ENCODE measurements at places on chromosomes 4 and X. TPM values are rescaled to one million over a fixed set of nuclear protein-coding genes. Genes with fewer than 3 reads are reported as not detected.

Gene SH2D1A
- total RNA-seq = not detected

- no peaks in the 10 kb centered on the region for H3K36me3 ChIP-seq
- DNase-seq = peak; percentile 85
Measured at GRCh38 chrX:141945426-141945825, 41.7 kb downstream of the MAGEC1 start.

GRCh38 chrX:107451731-107452130 lies 2.3 kb downstream of the FRMPD3 start:
- H3K27ac ChIP-seq = no peak overlapping the region
- H3K27me3 ChIP-seq = peaks cover 10% of the 10 kb centered on the region
- H3K36me3 ChIP-seq = no peaks in the 10 kb centered on the region

GRCh38 chr4:55251342-55251741 lies 94.7 kb upstream of the SRD5A3 start:
- H3K27me3 ChIP-seq = no peaks in the 10 kb centered on the region
- no peaks in the 10 kb centered on the region for H3K4me1 ChIP-seq
- H3K27ac ChIP-seq = no peak overlapping the region
- H3K4me3 ChIP-seq = no peak overlapping the region
- no peaks in the 10 kb centered on the region for H3K36me3 ChIP-seq

DNA sequence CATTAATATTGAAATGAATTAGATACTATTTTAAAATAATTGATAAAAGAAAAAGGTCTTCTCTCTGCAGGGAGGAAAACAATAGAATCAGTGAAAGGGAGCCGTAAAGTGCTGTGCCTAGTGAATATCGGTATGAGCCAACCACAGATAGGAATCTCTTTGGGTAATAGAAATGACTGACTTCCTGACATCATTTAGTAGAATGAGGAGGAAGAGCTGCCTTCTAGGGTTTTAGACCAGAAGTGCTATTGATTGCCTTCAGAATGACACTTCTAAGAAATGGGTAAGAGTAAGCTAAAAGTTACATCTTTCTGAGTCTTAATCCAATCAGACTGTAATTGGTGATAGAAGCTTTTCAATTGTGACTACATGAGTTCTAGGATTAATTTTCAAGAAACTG lies 134.0 kb upstream of the MAP9 start:
- H3K36me3 ChIP-seq = no peaks in the 10 kb centered on the region
- H3K27ac ChIP-seq = no peak overlapping the region
- H3K4me3 ChIP-seq = no peak overlapping the region
- H3K4me1 ChIP-seq = no peaks in the 10 kb centered on the region
- no peaks in the 10 kb centered on the region for H3K27me3 ChIP-seq
- no peak for DNase-seq

DNA sequence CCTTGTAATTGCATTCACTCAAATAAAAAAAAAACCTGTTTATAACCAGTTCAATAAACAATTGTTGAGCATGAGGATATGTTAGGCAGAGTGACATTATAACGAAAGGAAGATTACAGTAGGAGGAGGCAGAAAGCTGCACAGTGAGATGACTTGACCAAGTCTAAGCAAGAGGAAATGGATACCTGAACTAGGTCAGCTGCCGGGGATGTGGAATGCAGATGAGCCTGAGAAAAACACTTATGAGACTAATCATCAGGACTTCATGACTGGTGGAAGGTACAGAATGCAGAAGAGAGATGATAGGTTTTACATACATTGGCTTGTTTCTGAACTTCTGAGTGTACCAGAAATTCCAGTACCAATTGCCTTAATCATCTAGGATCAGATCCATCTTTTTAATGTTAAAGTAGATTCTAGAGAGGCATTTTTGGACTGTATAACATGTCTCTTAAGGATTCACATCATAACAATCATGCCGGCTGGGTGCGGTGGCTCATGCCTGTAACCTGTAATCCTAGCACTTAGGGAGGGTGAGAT lies 208.1 kb upstream of the PPP3CA start:
- no peaks in the 10 kb centered on the region for H3K27me3 ChIP-seq
- no peak for DNase-seq
- H3K4me3 ChIP-seq = no peak overlapping the region
- no peaks in the 10 kb centered on the region for H3K36me3 ChIP-seq
- H3K27ac ChIP-seq = no peak overlapping the region
- H3K4me1 ChIP-seq = no peaks in the 10 kb centered on the region

GRCh38 chr4:169201222-169202144 lies 69.3 kb downstream of the SH3RF1 start:
- H3K4me3 ChIP-seq = no peak overlapping the region
- H3K36me3 ChIP-seq = no peaks in the 10 kb centered on the region
- DNase-seq = no peak
- H3K27me3 ChIP-seq = no peaks in the 10 kb centered on the region
- H3K27ac ChIP-seq = peak overlapping the region; percentile 26

Gene LANCL3
- 0.26 TPM for total RNA-seq

GRCh38 chr4:37682701-37683401 lies 3.3 kb downstream of the RELL1 start:
- DNase-seq = no peak
- H3K4me1 ChIP-seq = peaks cover 10% of the 10 kb centered on the region
- no peak overlapping the region for H3K27ac ChIP-seq
- H3K27me3 ChIP-seq = no peaks in the 10 kb centered on the region

GRCh38 chr4:921830-922331 lies 10.2 kb downstream of the GAK start:
- H3K4me1 ChIP-seq = no peaks in the 10 kb centered on the region
- DNase-seq = no peak

DNA sequence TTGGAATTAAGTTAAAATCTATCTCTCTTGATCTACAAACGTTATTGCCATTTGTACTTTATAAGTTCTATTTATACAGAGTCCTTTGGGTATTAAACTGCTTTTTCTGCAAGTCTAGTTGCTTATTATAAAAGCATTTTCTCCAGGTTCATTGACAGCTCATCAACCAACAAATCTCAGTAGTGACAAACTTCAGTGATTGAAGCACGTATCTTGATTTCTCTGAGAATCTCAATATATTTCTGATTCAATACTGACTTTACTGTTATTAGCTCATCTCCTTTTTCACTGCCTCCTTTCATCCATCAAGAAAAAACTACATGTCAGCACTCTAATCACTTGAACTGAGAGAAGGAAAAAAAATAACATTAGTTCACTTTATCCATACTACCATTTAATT lies 630.2 kb downstream of the ARAP2 start:
- H3K4me3 ChIP-seq = no peak overlapping the region
- no peaks in the 10 kb centered on the region for H3K36me3 ChIP-seq
- no peak overlapping the region for H3K27ac ChIP-seq
- no peaks in the 10 kb centered on the region for H3K27me3 ChIP-seq
- no peak for DNase-seq

DNA sequence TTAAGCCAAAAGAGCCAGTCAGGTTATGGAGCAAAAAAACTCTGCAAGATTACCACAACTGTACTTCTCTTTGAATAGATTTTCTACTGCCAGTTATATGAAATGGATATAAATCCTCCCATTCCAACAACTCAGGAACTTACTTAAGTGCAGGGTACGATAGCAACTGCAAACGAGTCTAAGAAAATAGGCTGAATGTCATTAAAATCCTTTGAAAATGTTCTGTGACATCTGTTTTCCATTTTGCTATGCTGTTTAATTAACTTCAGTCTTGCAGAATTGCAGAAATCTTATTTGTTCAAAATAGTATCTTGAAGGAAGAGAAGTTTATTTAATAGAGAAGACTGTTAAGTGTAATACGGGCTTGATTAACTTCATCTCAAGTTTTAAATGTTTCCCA lies 243.8 kb downstream of the PALLD start:
- no peaks in the 10 kb centered on the region for H3K27me3 ChIP-seq
- no peaks in the 10 kb centered on the region for H3K36me3 ChIP-seq
- H3K27ac ChIP-seq = no peak overlapping the region
- no peak overlapping the region for H3K4me3 ChIP-seq

Gene PAGE2B
- total RNA-seq = not detected

DNA sequence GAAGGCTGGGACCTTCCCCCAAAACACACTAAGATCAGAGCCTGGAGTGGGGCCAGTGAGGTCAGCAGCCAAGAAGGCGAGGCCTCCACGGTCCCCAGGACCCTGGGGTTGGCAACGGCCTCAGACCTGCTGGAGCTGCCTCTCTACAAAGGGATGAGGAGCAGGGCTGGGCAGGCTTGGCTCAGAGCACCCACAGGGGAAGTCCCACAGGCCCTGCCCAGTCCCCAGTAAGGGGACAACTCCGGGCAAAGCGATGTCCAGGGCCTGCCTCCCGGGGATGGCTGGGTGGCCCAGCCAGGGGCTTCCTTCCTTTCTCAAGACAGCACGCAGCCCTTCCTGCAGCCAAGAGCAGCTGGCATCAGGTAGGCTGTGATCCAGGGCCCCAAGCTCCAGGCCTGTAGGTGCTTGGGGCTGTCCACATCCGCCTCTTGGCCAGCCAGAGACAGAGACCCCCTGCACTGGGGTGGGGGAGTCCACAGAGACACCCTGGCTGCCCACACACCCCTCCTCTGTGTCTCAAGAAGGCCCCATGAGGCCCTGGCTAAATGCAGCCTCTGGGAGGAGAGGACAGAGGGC lies 5.7 kb downstream of the MXD4 start:
- H3K36me3 ChIP-seq = no peaks in the 10 kb centered on the region
- H3K27ac ChIP-seq = no peak overlapping the region
- no peak overlapping the region for H3K4me3 ChIP-seq
- H3K27me3 ChIP-seq = no peaks in the 10 kb centered on the region

Gene OTUD6A
- total RNA-seq = not detected

DNA sequence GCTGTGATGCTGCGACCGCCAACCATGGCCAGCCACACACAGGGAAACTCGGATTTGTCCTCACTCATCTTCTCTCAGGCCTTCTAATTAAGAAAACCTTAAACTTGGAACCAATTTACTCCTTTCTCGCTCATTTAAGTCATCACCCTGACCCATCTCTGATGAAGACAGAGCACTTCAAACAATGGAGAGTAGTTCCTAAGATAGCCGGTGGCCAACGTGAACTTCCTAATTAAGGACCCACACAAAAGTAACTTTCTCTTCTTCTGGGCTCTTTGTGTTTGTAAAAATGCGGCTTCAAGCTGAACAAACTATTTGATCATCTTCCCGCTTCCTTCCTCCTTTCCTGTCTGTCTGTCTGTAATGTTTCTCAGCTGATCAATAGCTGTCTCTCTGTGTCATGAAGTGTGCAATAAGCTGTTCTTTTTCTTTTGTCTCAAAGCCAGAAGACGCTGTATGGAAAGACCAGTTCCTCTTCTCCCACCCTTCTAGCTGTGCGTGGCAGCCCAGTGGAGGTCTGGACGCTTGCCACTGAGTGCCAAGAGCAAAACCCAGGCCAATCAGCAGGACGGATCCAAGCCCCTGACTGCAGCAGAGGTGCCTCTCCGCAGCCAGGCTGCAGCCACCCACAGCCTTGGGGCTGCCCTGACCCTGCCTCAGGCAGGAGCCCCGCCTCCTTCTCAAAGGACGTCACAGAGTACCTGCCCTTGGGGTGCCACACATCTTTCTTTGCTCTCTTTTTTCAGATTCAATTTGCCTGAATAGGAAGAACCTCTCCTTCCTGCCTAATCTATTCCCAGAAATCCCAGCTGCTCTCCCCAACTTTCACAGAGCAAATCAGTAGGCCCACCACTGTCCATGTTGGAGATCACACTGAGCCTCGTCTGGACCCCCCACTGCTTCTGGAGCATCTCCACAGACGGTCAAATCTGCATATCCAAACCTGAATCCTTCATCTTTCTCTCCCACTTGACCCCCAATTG lies 59.3 kb downstream of the MAML3 start:
- H3K4me3 ChIP-seq = peak overlapping the region; percentile 43
- no peaks in the 10 kb centered on the region for H3K27me3 ChIP-seq
- H3K27ac ChIP-seq = peak overlapping the region; percentile 98

DNA sequence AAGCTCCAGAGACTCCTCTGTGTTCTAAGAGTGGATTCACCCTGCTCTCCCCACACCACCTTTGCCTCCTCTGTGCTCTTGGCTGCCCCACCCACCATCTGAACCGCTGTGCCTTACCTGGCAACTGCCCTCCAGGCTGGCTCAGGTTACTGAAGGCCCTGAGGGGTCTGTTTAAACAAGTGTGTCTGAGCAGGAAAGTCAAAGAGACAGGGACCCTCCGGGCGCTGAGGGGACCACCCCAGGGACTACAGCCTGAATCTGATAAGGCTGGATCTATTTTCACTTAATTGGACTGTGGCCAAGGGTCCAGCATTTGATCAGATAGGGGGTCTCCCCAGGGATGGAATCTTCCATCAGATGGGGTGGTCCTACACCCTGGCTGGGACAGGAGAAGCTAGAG lies 10.4 kb upstream of the MSX1 start:
- no peaks in the 10 kb centered on the region for H3K36me3 ChIP-seq
- no peaks in the 10 kb centered on the region for H3K27me3 ChIP-seq
- no peaks in the 10 kb centered on the region for H3K4me1 ChIP-seq
- DNase-seq = no peak
- no peak overlapping the region for H3K4me3 ChIP-seq
- H3K27ac ChIP-seq = no peak overlapping the region

GRCh38 chrX:21740329-21741274 lies 17.3 kb downstream of the SMPX start:
- H3K4me3 ChIP-seq = no peak overlapping the region
- H3K4me1 ChIP-seq = no peaks in the 10 kb centered on the region
- H3K27me3 ChIP-seq = no peaks in the 10 kb centered on the region
- DNase-seq = no peak
- no peaks in the 10 kb centered on the region for H3K36me3 ChIP-seq
- H3K27ac ChIP-seq = no peak overlapping the region

DNA sequence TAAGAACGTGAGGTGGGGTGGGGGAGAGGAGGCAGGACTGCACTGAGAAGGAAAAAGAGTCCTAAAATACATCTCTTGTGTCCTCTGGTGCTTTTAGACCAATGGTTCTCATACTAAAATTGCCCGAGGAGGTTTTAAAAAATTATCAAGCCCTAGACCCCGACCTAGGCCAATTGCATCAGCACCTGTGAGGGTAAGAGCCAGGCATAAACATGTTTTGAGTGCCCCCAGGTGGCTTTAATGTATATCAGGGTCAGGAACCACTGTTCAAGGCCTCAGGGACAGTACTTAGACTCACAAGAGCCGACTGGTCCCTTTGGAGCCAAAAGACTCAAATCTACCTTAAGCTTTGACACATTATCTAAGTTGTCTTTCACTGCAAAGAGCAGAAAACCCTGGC lies 37.5 kb upstream of the TMEM150C start:
- no peaks in the 10 kb centered on the region for H3K36me3 ChIP-seq
- H3K27ac ChIP-seq = no peak overlapping the region
- no peak overlapping the region for H3K4me3 ChIP-seq
- H3K27me3 ChIP-seq = peaks cover 24% of the 10 kb centered on the region
- DNase-seq = peak; percentile 10

GRCh38 chr4:135552131-135552530 lies 1350.5 kb upstream of the PABPC4L start:
- no peaks in the 10 kb centered on the region for H3K4me1 ChIP-seq
- H3K4me3 ChIP-seq = no peak overlapping the region
- H3K36me3 ChIP-seq = no peaks in the 10 kb centered on the region
- no peaks in the 10 kb centered on the region for H3K27me3 ChIP-seq
- no peak for DNase-seq

All from PC-3 (cell line).